Sigmoid colon (tissue), 7 donors: ENCODE measurements at places on chromosomes 7 and 10. TPM values are rescaled to one million over a fixed set of nuclear protein-coding genes. Genes with fewer than 3 reads are reported as not detected.

GRCh38 chr10:94277450-94277849 lies 85.3 kb downstream of the NOC3L start:
- H3K4me3 ChIP-seq = no peak overlapping the region
- no peaks in the 10 kb centered on the region for H3K36me3 ChIP-seq
- H3K4me1 ChIP-seq = peaks cover 8% of the 10 kb centered on the region
- H3K27me3 ChIP-seq = no peaks in the 10 kb centered on the region

DNA sequence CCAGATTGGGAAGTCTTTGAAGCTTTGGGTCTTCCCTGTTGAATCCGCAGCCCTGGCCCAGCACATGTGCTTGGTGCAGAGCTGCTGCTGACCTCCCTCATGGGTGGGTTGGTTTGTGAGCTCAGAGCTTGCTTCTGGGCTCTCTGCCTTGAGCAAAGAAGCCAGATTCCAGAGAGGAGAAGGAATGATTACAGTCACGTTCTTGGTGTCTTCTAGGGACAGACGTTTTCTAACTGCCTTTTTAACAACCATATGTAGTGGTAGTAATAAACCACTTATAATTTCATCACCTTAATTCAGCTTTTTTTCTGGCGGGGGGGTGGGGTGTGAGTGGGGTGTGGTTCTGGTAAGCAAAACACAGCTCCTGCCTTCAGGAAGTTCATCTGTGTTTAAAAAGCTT lies 39.5 kb downstream of the LRMDA start:
- H3K36me3 ChIP-seq = no peaks in the 10 kb centered on the region
- peaks cover 38% of the 10 kb centered on the region for H3K4me1 ChIP-seq
- H3K27ac ChIP-seq = no peak overlapping the region
- no peak overlapping the region for H3K4me3 ChIP-seq

GRCh38 chr7:133408212-133408611 lies 155.3 kb downstream of the EXOC4 start:
- H3K4me3 ChIP-seq = no peak overlapping the region
- H3K4me1 ChIP-seq = no peaks in the 10 kb centered on the region
- DNase-seq = no peak
- no peak overlapping the region for H3K27ac ChIP-seq

- H3K27me3 ChIP-seq = no peaks in the 10 kb centered on the region
- H3K36me3 ChIP-seq = no peaks in the 10 kb centered on the region
- H3K4me1 ChIP-seq = no peaks in the 10 kb centered on the region
- H3K27ac ChIP-seq = peak overlapping the region; percentile 92
Observed at GRCh38 chr7:158432369-158433341, 155.0 kb downstream of the PTPRN2 start.

GRCh38 chr10:48377751-48378530 lies 71.5 kb downstream of the MAPK8 start:
- H3K4me3 ChIP-seq = no peak overlapping the region
- H3K36me3 ChIP-seq = no peaks in the 10 kb centered on the region
- no peak overlapping the region for H3K27ac ChIP-seq

GRCh38 chr10:96310321-96310669 lies 6.1 kb downstream of the DNTT start:
- H3K4me1 ChIP-seq = no peaks in the 10 kb centered on the region
- no peak for DNase-seq
- H3K27ac ChIP-seq = peak overlapping the region; percentile 64
- H3K4me3 ChIP-seq = no peak overlapping the region

Gene HTR7
- not detected for polyA plus RNA-seq

Gene SEM1
- polyA plus RNA-seq = 87.1 TPM

GRCh38 chr7:97623333-97623732 lies 108.6 kb upstream of the TAC1 start:
- DNase-seq = no peak
- H3K27me3 ChIP-seq = no peaks in the 10 kb centered on the region
- H3K36me3 ChIP-seq = no peaks in the 10 kb centered on the region

Gene ERCC6
- 4.5 TPM for polyA plus RNA-seq

DNA sequence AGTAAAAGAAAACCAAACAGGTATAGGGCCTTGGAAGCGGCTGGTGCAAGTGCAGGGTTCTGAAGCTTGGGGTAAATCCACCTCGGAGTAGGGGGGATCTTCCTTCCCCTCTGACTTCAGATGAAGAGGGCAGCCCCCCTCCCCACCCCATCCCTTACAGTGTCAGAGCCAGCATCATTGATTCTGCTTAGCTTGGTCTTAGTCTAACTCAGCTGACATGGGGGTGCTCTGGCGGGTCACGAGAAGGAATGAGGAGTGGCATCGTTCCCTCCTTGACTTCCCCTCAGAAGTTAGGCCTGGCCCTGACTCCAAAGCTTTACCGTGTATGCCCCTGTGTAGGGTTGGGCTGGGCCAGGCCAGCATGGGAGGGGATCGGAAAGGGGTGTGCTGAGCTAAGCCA lies 44.2 kb upstream of the SAMD8 start:
- H3K27me3 ChIP-seq = no peaks in the 10 kb centered on the region
- H3K27ac ChIP-seq = no peak overlapping the region
- DNase-seq = no peak
- no peaks in the 10 kb centered on the region for H3K36me3 ChIP-seq
- no peak overlapping the region for H3K4me3 ChIP-seq
- H3K4me1 ChIP-seq = peaks cover 4% of the 10 kb centered on the region

DNA sequence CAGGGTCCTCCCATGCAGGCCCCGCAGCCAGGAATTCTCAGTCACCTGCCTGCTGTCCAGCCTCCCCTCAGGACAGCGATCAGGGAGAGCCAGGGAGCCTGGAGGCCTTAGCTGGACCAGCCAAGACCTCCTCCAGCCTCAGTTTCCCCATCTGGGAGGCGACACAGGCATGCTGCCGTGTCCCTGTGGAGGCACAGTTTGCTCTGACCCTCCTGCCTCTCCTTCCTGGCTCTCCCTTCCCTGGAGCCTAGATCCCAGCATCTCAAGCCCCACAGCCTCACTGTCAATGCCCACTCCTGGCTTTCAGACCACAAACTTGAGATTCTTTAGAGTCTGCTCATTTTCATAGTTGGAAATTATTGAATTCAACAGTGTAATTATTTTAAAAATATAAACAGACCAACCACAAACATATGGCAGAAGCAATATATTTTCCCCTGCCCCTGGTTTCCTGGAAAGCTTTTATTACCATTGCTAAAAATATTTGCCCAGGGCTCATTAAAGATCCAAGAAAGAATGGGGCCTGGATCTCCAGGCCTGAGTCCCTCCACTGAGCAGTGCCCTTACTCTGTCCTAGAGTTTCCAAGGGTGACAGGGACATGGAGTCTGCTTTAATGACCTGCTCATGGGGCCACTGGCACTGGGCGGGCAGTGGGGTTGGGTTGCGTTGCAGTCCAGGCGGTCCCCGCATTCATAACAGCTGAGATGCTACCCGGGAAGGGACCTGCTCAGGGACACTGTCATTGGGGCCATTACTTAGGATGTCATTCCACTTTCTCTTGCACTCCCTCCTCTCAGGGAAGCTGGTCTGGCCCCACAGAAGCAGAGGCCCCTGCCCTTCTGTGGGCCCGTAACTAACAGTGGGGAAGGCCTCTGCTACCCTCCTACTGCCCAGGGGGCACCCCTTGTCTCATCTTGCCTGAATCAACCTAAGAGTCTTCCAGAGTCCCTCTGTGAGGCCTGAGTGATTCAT lies 81.6 kb upstream of the CHST15 start:
- H3K36me3 ChIP-seq = no peaks in the 10 kb centered on the region
- no peaks in the 10 kb centered on the region for H3K4me1 ChIP-seq
- no peak for DNase-seq
- H3K4me3 ChIP-seq = no peak overlapping the region

DNA sequence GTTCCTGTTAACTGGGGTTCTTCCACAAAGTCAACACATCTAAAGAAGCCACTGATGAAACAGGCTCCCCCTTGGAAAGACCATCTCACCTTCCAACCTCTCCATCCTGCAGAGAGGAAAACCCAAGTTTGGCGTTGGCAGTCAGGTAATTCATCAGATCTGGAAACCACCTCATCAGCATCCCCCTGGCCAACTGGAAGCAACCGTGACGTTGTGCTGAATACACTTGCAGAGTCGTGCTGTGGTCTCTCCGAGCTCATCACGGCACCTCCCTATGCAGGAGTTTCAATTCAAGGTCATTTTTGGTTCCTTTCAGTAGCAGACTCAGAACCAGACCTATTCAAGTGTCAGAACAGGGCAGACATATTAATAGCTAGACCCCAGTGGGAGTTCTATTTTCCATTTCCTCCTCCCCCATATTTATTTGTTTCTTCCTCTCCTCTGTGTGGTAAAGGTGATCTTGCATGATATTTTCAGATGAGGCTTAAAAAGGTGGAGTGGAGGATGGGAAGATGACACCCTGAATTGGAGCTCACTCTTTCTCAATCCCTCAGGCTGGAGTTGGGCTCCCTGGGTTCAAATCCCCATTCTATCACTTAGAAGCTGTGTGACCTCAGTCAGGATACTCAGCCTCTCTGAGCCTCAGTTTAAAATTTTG lies 149.1 kb upstream of the ADO start:
- H3K36me3 ChIP-seq = no peaks in the 10 kb centered on the region
- H3K27ac ChIP-seq = no peak overlapping the region
- no peaks in the 10 kb centered on the region for H3K27me3 ChIP-seq
- H3K4me3 ChIP-seq = no peak overlapping the region

DNA sequence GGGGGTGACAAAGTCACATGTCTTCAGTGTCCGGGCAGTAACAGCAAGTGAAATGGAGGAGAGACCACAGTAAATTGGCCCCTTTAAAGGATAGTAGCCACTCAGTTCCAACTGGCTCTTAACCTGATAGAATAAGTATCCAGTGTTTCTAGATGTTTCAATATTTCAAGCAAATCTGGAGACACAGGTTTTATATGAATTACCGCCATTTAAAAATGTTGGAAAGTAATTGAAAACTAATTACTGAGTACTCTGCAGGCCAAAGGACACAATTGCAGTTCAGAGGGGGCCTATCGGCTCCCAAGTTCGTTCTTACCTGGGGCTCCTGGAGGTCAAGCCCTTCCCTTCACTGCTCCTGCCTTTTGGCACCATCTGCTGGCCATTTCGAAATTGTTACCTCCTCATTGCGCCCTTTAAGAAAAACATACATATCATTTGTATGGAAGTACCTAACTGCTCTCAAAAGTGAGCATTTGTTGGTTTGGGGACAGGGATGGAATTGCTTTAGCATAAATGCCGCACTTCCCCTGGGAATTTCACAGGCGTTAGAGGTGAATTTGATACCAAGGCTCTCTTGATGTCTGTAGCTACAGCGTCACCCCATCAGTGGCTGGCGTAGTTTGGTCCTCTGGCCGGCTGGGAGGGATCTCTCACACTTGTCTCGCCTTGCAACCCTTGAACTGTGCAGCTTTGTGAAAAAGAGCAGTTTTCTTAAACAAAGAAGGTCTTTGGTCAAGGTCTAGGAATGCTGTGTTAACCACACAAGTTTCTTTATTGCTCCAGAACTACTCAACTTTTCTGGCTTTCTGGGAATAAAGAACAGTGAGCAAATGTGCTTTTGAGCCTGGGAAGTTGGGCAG lies 220.0 kb downstream of the ARHGAP21 start:
- DNase-seq = no peak
- H3K36me3 ChIP-seq = no peaks in the 10 kb centered on the region
- H3K4me3 ChIP-seq = no peak overlapping the region
- peak overlapping the region; percentile 10 for H3K27ac ChIP-seq

DNA sequence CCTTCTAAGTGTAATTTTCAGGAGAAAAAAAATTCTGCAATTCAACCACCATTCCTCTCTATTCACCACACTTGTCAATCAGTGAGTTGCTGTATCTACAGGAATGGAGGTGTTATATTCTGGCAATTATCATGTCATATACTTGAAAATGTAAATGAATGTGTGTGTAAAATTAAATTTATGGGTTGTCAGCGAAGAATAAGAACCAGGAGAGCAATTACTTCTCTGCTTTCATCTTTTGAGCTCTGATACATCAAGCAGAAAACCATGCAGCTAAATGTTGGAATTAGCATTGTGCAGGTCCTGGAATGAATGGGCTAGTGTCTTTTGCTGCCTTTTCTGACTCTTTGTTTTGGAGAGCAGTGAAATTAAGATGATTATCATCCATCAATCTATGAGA lies 207.6 kb downstream of the FOXP2 start:
- H3K36me3 ChIP-seq = no peaks in the 10 kb centered on the region
- H3K4me3 ChIP-seq = no peak overlapping the region
- no peaks in the 10 kb centered on the region for H3K27me3 ChIP-seq
- H3K4me1 ChIP-seq = peaks cover 11% of the 10 kb centered on the region
- no peak overlapping the region for H3K27ac ChIP-seq

Gene KCND2
- 0.15 TPM for polyA plus RNA-seq

Gene SPAM1
- polyA plus RNA-seq = not detected

GRCh38 chr7:95910341-95910740 lies 138.0 kb downstream of the DYNC1I1 start:
- DNase-seq = no peak
- no peak overlapping the region for H3K27ac ChIP-seq
- no peak overlapping the region for H3K4me3 ChIP-seq
- no peaks in the 10 kb centered on the region for H3K4me1 ChIP-seq
- no peaks in the 10 kb centered on the region for H3K27me3 ChIP-seq
- no peaks in the 10 kb centered on the region for H3K36me3 ChIP-seq

- no peaks in the 10 kb centered on the region for H3K36me3 ChIP-seq
- peaks cover 9% of the 10 kb centered on the region for H3K4me1 ChIP-seq
- no peaks in the 10 kb centered on the region for H3K27me3 ChIP-seq
- H3K27ac ChIP-seq = no peak overlapping the region
- no peak overlapping the region for H3K4me3 ChIP-seq
- DNase-seq = peak; percentile 66
Observed at GRCh38 chr7:101094791-101095375, 9.6 kb downstream of the TRIM56 start.

DNA sequence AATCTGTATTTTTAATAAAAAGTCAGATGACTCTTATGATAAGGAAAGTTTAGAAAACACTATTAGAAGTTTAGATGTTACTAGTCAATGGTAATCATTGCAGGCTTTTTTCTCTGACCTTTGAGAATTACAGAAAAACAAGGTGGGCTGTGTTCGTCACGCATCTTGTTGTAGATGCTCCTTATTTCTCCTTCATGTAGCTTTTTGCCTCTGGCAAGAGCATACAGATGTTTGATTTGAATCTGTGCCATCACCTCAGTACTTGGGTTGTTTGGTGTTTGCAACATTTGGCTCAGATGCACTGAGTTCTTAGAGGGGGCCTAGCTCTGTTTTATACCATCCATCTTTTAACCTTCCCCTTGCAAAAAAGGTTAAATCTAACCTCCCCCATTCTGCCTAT lies 11.5 kb downstream of the TAS2R16 start:
- H3K27me3 ChIP-seq = no peaks in the 10 kb centered on the region
- H3K36me3 ChIP-seq = no peaks in the 10 kb centered on the region
- no peak overlapping the region for H3K4me3 ChIP-seq
- no peak overlapping the region for H3K27ac ChIP-seq
- DNase-seq = no peak

- no peaks in the 10 kb centered on the region for H3K4me1 ChIP-seq
- H3K27me3 ChIP-seq = no peaks in the 10 kb centered on the region
- no peak overlapping the region for H3K4me3 ChIP-seq
- no peak overlapping the region for H3K27ac ChIP-seq
Observed at GRCh38 chr7:126667742-126668366, 584.9 kb downstream of the GRM8 start.

Gene MRC1
- 5.4 TPM for polyA plus RNA-seq
